ENCODE measurements at places on chromosomes 6 and 20.
A peak's percentile ranks its signal among the peaks of the same experiment; 100 is the strongest.

DNA sequence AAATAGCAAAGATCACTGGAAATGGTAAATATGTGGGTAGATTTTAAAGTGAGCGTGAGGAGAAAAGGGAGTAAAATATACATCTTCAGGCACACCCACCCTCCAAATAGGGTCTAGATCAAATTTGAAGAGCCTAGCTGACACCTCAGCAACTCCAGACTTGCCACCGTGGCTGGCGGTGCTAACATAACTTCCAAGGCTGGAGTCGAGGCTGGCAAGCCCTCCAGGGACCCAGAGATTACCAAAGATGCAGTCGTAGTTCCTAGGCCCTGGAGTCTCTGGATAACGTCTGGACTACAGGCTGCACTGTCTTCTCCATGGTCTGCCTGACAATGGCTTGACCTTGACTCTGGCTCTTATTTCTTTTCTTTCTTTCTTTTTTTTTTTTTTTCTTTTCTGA lies 22.5 kb downstream of the TUBB2B start:
- DNase-seq, result no peak

DNA sequence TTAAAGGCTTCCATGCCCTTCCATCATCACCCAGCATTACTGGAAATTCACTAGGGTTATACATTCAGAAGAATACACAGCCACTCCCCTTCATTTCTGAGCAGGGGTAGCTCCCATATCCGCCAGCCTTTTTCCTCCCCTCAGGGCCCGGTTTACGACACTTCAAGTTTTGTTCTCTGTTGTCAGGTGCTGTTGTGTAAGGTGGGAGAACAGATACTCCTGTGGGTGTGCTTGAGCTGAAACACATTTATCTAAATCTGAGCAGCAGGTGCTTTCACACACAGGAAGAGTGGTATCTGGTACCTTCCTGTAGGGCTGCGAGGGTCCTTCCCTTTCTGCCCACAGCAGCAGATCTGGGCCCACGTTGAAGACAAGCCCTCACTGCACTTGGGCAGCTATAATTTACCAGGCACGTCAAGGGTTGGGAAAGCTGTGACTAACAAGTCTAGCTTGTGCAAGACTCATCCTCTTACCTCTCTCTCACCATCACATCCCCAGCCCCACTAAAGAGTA lies 215.8 kb upstream of the RREB1 start:
- no peak for DNase-seq

DNA sequence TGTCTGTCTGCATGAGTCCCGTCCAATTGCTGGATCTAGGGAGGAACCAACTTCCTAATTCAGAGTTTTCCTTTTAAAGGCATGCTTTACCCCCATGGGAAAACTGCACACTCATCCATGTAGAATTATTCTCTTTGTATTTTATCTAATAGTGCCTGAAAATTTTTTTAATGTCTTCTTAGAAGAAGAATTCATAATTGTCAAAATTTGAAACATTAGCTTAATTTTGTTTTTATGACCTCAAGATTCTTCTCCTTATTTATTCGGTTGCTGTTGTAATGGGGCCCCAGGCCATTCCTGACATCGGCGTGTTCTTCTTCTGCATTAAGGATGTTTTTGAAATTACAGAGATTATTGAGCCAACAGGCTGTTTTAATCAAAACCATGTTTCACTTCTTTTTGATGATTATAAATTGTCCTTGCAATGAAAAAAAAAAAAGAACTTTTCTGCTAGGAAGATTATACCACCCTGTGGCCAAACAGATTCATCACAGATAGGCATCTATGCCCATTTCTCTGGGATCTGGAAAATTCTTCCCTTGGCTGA lies 100.3 kb downstream of the ZNF217 start:
- DNase-seq, result no peak

DNA sequence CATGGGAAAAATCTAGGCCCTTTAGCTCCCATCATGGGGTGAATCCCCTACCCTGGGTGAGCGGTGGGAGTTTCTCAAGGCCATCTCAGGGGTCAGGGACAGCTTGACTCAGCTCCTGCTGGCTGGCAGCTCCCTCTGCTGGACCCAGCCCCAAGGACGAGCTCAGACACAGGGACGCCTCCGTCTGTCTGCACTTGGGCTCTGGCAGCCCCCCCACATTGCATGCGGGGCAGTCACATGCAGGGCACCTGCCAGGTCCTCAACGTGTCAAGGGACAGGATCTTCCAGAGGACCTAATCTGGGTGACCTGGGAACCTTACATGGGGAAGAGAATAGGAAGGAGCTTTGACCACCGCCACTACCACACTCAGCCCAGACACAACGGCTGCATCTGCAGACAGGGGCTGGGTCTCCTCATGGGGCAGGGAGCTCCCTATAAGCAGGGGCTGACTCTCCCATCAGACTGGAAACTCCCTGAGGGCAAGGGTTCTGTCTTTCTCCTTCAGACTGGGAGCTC lies 173.4 kb downstream of the MRPL14 start:
- no peak for DNase-seq

DNA sequence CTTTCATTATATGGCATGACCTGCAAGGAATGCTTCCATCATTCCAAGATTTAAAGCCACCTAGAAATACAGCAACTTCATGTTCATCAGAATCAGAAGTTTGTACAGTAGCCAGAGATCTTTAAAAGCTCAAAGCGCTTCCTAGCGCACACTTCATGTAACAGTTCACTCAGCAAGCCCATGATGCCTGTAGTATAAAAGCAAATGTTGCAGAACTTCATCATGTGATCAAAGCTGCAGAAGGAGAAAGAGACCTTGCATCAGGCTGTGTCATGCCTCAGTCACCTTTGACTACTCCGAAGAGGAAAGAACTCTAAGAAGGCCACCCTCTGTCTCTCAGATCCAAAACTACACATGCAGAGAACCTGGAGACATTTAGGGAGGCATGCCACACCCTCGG lies 78.5 kb downstream of the AGPAT4 start:
- no peak for DNase-seq

- DNase-seq, result peak; percentile 39
These were observed 19.3 kb upstream of the SEC63 start for GRCh38 chr6:107977283-107977682.

All from kidney glomerular epithelial cell (primary cell).